ENCODE measurements at places on chromosomes 3 and 15.

- DNase-seq, result no peak
Measured at GRCh38 chr15:45424429-45424828, 46.1 kb upstream of the GATM start.

- DNase-seq, result no peak
Measured at GRCh38 chr3:58588030-58588614, 10.9 kb upstream of the FAM107A start.

DNA sequence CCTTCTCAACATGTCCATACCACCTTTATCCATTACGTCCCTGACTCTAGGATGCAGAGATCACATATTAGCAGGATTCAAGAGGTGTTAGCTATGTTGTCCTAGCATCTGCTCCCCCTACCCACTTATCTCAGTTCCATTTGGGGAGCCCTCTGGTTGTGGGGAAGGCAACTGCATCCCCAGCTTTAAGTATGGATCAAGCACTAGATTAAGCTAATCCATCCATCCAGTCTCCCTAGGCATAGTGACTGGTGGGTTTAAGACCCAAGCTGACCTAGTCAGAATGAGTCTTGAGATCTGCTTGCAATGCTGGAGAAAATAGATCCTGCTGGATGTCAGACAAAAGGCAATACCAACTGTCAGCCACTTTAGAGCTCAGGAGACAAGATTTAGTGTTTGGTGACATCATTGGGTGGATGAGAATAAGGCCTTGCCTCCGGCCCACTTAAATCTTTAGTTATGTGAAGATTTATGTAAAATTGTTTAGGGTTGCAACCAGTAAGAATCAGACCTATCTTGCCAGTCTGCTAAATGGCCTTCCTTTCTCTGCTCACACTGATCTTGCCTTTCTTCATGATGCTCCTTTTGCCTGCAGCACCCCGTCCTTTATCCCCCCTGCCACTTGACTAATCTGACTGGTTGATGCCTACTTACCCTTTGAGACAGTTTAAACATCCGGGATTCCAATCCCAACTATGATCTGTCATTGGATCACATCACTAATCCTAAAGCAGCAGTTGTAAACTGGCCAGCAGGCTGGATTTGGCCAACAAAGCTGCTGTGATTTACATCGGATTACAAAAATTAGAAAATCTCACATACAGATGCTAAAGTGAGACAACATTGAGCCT is 2.1 kb upstream of the ISY1 start:
- DNase-seq, result no peak

DNA sequence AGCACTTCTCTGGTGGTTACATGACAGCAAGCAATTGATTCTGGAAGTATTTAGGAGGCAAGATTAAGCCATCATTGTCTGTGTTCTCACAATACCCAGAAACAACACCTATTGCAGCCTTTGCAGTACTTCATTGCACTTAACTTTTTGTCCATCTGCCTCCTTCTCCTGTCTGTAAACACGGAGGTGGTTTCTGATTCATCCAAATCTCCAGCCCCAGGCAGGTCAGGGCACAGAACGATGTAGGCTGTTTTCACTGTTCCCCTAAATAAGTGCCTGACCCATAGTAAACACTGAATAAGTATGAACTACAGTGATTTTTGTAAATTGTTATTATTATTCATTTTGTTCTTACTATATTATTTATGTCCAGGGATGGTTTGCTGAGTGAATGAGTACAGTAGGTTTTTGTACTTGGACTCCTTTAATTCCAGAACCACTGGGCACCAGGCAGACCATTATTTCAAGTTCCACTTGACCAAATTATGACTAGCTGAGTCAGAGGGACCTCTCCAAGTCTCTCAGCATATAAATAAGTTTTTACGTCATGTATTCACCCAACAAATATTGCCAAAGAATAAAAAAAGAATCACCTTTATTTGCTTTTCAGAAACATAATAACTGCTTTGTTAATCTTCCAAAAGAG is 283.3 kb upstream of the TRIM42 start:
- DNase-seq, result no peak

GRCh38 chr3:9955611-9956352 is 3.6 kb upstream of the PRRT3 start:
- no peak for DNase-seq

GRCh38 chr3:43094851-43095250 is 11.0 kb downstream of the POMGNT2 start:
- no peak for DNase-seq

DNA sequence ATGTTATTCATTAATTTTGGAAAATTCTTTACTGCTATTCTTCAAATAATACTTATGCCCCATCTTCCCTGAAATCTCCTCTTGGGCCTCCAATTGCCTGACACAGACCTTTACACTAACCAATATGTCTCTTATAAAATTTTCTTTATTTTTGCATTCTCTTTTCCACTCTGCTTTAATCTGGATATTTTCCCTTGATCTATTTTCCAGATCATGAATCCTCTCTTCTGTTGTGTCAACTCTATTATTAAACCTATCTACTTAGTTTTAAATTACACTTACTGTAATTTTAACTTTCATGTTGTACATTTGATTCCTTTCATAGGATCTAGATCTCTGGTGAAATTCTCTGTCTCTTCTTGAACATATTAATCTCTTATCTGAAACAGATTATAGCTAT is 278.7 kb downstream of the FHIT start:
- DNase-seq, result no peak

GRCh38 chr3:39760325-39760724 is 49.1 kb upstream of the MYRIP start:
- no peak for DNase-seq

- no peak for DNase-seq
Measured at GRCh38 chr3:48157202-48157840, 30.9 kb downstream of the CDC25A start.

GRCh38 chr3:59551834-59552233 is 502.0 kb upstream of the CFAP20DC start:
- DNase-seq, result no peak

DNA sequence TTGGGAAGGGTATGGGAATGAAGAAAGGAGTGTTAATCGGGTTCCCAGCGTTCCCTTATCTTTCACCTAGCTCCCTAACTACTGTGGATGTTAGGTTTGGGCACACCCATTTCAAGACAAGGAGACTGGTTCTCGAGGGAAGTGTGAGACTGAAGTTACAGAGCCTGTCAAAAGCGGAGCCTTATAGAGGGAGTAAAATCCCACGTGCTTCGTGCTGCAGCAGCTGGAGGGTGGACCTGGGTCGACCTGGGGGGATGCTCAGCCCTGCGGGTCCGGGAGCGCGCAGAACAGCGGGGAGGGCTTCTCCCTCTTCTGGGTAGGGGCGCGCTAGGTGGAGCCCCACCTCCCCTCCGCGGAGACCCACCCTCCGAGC is 314 bp upstream of the TMED3 start:
- DNase-seq, result no peak

- DNase-seq, result no peak
Measured at GRCh38 chr15:83850015-83850414, 196.1 kb downstream of the ADAMTSL3 start.

DNA sequence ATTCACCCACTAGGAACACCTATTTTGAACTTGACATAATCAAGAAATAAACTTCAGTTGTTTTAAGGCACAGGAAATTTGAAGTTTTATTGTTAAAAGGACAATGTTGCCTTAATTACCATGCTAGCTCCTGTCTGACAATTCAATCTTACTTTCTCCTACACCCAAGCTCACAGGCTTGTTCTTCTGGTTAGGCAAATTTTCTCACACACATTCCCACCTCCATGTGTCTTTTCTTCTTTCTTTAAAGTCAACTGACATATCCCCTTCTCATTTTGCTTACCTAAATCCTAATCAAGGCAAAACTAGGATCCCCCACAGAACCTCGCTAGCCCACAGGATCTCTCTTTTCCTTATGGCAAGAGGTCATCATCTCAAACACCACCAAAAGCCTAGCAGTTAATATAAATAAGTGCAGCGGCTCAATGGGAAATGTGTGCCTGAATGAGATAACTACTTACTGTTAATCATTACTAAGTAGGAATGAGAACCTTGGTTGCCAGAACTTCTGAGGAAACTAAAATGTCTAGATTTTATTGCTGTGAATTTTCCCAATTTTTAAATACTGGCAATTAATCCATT is 189.3 kb downstream of the PLCH1 start:
- DNase-seq, result no peak

DNA sequence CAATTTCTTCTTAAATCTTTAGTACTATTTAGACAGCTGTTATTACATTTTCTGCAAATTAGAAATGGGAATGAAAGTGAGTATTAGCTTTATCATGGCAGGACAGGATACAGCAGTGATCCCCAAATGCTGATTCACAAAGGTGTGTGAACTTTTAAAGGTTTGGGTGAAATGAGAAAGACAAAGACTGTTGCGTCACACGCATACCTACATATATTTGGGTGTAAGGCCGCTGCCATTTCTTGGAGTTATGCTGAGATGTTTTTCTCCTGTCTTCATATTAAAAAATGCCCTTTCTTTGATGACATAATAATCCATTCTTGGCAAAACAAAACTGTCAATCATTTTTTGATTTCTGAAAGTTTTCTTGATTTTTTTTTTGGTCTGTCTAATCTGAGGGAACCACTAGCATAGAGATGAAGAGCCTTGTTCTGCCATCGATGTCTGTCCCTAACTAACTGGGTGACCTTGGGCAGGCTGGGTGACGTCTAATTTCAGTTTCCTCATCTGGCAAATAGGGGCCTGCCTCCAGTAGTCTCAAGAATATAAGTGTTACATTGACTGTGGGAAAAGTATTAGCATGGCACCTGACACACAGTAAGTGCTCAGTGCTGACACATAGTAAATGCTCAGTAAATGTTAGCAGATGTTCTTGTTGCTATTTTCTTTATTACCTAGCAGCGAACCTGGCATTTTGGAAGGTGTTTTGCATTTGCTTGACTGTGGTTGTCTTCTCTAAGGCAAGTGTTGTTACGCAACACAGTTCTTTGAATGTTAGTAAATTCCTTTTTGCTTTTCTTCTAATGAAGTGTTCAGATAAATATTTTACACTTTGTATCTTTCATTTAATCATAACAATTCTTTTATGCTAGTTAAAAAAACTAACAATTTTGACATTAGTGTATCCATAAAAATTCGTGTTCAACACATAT is 5.0 kb downstream of the MITF start:
- no peak for DNase-seq

DNA sequence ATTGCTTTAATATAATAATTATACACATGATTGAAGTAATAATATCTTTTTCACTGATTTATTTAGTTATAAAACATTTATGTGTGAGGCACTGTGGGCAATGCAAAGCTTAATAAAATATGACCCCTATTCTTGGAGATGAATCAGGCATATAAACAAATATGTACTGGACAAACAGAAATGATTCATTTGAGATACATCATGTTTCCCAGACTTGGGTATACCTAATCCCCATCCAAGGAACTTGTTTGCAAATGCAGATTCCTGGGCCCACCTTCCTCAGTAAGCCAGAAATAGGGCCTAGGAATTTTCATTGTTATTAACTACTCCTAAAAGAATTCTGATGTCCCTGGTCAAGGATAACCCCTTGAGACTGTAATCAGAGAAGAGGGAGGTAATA is 184.2 kb downstream of the CHL1 start:
- no peak for DNase-seq

DNA sequence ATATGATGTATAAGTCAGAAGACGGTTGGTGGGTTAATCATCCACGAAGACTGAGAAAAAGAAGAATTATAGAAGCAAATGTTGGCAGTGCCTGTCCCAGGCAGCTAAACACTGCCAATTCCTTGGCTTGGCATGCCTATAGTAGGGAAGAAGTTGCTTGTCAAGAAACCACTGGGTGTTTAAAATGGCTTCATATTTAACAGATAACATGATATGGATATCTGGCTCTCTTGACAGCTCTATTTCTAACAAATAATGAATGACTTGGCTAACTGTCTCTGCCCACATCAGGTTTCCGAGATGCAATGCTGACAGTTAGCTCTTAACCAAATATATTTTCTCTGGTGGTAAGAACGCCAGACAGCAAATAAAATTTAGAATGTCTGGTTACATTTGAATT is 341.7 kb upstream of the KCNMB2 start:
- DNase-seq, result no peak

- DNase-seq, result no peak
Measured at GRCh38 chr3:38036906-38037305, 2.1 kb upstream of the DLEC1 start.

- no peak for DNase-seq
Measured at GRCh38 chr15:99324082-99324620, 72.9 kb downstream of the LRRC28 start.

DNA sequence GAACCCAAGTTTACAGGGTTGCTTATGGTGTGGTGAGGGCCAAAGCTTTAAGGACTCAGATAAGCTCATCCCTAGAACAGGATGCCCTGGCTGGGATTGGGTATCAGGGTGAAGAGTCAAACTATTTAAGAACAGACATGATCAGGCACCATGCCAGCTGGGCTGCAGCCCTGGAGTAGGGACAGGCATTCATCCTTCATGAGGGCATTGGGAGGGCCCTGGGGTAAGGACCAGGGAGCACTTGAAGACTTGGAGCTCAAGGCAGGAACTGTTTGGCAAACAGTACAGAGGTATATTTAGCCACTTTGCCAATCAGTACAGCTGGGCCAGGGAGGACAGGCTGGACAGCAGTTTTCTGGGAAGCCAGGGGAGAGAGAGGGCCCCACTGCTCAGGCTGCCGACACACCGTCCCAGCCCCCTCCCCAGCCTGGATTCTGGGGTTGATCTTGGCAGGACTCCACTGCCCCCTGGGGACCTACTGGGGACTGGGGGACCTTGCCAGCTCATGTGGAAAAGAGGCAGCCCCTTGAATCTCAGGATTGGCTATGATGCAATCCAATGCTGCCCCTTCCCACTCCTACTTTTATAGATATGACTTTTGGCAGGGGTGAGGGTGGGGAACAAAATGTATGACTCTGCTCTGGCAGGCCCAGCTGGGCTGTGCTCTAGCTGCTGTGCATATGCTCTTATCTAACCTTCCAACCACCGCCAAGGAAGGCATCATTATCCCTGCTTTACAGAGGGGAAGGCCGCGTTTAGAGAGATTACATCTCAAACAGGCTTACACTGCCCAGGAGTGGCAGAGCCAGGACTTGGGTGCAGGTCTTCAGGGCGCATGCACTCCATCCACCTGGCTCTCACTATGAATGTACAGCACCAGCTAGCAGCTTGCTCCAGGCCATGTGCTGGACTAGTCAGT is 2.3 kb downstream of the PLA2G4E start:
- no peak for DNase-seq

DNA sequence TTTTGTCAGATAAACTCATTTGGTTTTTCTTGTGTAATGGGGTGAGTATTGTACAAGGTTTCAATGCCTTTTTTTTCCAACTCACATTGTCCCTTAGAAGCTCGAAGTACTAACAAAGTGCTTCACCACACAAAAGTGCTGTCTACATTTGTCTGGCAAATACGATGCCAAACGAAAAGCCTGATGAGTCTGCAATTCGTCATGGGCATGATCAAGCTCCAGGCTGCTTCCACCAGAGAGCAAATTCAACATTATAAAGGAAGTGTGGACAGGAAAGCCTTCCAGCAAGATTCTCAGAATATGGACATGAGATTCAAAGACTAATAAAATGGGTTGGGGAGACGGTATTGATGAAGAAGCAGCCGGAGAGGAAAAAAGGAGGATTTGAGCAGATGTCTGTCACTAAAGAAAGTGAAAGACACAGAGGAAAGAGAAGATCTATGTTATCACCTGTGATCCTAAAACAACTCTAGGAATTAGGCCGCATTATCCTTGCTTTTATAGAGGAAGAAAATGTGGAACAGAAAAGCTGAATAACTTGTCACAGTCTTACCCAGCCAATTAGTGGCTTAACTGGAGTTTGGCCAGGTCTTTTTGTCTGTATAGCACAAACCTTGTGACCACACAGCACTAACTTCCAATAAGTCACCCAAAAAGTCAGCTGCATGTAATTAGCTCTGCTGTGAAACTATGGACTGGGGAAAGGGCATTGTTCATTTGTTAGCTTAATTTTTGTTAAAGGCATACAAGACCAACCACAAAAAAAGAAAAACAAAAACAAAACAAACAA is 494.8 kb downstream of the FHIT start:
- DNase-seq, result peak; percentile 14

Measured in pons (tissue), 1 donor.